ENCODE measurements at places on chromosomes 4 and X.

GRCh38 chr4:104591510-104591911 is 96.8 kb upstream of the CXXC4 start:
- no peak for DNase-seq

GRCh38 chrX:9466124-9466495 is 1.3 kb downstream of the TBL1X start:
- no peak for DNase-seq

DNA sequence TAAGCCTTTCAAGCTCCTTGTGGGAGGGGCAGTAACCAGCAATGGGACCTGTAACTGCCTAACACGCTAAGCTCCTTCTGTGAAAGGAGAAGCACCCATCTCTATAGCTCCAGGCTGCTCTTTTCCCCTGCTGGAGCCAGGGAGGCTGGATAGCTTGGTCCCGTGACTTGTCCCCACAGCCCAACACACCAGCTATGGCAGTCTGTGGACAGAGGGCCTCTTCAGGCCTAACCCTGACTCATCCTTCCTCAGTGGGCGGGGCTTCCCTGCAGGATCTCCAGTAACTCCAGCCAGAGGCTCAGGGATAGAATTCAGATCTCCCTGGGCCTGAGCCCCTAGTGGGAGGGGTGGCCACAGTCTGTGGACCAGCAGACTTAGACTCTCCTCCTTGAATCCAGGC is 1290.1 kb downstream of the PCDH7 start:
- no peak for DNase-seq

DNA sequence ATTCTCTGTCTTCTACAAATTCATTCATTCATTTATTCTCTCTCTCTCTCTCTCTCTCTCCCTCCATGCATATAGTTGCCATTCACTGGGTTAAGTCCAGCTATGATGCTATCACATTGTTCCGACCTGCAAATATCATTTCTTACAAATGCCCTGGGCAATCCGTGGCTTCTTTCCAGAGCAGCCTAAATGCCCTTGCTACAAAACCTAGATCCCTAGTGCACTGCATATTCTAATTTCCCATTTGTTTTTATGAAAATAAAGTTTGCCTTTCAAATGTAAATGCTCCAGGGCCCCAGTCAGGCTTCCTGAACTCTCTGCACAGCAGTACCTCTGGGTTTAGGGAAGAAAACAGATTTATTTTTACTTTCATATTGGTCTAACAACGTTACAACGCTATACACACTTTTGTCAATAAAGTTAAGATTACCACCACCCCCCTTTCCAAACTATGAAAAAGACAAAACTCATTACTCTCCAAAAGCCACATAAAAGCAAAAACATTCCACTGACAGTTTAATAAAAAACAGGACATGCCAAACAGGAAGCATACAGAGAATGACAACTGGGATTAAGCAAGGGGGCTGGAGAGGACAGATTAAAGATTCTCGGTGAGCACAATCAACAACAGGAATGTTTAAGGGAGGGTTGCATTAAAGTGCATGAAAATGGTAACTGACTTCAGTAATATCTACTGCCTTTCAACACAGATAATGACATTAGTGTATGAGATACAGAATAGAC is 104.3 kb downstream of the USP46 start:
- DNase-seq: no peak

GRCh38 chr4:22672944-22673343 is 19.8 kb upstream of the GBA3 start:
- DNase-seq: no peak

DNA sequence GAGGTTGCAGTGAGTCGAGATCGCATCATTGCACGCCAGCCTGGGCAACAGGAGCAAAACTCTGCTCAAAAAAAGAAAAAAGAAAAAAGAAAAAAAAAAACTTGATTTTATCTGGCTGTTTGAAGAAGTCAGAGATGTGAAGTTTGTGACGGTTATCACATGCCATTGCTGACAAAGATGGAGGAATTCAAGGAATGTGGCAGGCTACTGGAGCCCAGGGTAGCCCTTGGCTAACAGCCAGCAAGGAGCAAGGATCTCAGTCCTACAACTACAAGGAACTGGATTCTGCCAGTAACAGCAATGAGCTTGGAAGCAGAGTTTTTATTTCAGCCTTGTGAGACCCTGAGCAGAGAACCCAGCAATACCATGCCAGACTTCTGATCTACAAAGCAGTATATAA is 24.3 kb upstream of the TET2 start:
- no peak for DNase-seq

GRCh38 chr4:179817317-179817716 is 2375.1 kb upstream of the AGA start:
- no peak for DNase-seq

DNA sequence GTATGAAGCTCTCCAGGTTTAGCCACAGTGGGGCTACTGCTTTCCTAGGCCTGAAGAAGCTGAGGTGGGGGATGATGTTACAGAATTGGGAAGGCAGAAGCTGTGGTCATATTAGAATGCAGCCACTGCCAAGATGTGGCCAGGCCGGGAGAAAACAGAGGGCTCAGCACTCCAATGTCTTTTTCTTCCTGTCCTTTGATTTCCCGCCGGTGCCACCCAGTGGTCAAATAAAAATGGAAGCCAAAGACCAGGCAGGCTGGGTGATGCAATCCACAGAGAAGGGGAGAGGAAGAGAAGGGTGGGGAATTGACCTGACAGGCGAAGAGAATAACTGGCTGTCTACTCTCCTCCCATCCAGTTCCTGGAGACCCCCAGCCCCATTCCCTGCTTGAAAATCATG is 94.9 kb upstream of the SHISA3 start:
- DNase-seq: no peak

DNA sequence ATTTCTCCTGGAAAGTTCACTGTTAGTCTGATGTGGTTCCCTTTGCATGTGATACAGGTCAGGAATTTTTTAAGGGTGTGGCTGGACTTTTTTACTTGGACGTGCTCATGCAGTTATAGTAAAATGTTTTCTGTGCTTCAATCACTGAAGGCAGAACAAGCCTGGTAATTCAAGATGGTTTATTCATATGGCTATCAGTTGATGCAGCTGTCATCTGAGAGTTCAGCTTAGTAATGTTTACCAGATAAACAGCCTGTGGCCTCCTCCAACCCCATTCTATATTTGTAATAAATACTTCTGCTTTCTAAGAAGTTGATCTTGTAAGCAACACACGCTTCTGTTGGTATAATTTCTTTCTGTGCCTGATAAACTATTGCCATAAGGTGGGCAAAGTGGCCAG is 2105.9 kb downstream of the ARAP2 start:
- no peak for DNase-seq

DNA sequence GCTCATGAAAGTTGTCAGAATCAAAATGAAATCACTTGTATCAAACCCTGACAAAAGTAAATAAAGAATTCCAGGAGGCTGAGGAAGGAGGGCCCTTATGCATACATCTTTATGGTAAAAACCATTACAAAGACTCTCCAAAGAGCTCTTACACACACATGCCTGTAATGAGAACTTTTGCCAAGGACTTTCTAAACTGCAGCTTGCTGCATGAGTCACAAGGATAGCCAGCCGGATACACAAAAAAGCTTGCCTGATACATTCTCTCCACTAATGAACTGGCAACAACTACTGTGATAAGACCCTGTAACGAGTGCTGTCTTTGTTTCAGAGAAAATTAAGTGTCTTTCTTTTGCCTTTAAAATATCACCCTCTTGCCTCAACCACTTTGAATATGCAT is 618.1 kb downstream of the PPP4R3C start:
- no peak for DNase-seq

DNA sequence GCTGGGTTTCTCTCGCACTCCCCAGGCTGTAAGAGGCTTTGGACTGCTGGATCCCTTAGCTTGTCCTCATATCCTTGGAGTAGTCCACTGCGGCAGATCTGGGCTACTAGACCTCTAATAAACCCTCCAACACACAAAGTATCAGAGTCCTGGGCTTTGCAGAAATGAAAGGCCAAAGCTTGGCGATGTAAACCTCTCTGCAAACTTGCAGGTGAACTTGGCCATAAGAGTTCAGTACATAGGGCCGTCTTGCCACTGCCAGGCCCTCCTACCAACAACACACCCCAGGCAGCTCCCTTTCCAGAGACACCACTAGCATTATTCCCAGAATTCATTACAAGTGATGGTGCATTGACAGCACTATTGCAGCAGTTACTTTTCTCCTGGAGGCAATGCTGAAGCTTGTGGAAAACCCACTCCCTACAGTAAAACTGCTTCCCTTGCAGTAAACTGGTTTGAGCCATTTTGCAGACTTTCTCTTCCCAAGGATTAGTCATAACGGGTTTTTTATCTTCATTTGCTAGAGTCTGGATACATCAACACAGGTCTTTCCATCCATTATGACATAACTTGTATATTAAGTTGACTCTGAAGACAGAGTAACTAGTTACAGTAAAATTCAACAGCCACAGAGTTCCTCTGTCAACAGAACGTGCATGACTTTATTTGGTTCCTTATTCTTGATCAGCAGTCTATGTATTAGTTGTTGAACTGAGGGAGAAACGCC is 2.4 kb downstream of the ANKRD50 start:
- no peak for DNase-seq

DNA sequence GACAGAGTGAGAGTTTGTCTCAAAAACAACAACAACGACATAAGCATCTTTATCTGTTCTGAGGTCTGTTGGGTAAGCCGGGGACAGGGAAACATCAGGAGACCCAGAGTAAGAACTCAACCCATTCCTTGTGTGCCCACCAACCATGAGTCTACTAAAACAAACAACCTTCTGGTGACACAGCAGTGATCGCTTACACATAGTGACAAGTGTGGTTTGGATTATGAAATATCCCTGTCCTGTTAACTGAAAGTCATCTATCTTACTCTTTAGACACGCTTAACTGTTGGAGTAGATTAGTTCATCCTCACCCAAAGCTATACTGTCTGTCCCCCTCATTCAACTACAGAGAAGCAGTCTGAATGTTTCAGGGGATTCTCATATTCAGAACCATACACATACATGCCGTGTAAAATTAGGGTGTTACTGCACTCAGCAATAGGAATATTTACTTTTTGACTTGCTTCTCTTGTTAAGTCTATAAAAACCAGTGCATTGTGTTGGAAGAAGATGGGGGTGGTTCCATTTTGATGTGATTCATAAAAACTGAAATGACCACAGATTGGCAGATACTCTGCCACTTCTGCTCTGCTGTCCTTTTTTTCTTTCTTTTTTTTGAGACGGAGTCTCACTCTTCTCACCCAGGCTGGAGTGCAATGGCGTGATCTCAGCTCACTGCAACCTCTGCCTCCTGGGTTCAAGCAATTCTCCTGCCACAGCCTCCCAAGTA is 27.4 kb downstream of the PHKA2 start:
- no peak for DNase-seq

- DNase-seq: no peak
Measured at GRCh38 chr4:102580463-102580842, 79.3 kb downstream of the NFKB1 start.

DNA sequence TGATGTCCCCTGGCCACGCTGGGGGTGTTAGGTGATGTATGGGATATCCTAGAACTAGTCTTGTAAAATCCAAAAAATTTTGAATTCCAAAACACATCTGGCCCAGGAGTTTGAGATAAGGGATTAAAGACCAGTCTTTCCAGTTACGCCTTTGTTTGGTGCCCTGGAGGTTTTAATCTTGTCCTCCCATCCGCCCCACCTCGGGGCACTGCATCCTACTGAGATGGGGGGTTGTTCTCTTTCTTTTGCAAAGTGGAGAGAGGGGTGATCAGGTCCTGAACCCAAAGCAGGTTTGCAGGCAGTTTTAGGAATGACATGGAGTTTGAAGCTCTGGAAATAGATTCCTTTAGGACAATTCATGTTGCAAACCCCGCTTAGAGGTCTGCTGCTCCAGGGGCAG is 1.8 kb downstream of the SUV39H1 start:
- no peak for DNase-seq

DNA sequence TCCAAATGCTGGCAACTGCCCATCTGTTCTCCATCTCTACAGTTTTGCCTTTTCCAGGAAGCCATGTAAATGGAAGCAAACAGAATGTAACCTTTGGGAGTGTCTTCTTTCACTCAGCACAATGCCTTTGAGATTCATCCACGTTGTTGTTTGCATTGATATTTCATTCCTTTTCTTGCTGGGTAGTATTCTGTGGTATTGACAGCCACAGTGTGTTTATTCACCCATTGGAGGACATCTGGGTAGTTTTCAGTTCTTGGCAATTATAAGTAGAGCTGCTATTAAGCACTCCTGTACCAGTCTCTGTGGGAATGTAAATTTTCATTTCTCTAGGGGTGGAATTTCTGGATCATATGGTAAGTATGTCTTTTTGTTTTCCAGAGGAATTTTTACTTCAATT is 194.3 kb upstream of the RPS6KA3 start:
- DNase-seq: no peak

- peak; percentile 10 for DNase-seq
Measured at GRCh38 chr4:107931775-107932321, 499 bp downstream of the CYP2U1 start.

DNA sequence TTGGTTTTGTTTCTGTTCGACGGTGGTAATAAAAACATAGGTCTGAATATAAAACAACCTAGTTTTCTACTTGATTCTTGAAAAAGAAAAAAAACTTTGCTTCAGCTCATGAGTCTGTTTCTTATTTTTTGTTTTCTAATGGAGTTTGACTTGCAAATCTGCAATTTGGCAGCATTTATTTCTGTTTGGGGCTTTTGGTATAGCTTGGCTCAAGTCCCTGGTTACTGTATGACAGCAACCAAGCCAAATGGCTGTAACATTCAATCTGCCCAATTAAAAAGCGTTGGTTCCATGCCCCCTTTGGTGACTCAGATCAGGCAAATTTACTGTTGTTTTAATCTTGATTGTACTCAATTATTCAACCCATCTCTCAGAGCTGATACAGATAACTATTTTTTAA is 263.4 kb downstream of the GRIA3 start:
- DNase-seq: no peak

DNA sequence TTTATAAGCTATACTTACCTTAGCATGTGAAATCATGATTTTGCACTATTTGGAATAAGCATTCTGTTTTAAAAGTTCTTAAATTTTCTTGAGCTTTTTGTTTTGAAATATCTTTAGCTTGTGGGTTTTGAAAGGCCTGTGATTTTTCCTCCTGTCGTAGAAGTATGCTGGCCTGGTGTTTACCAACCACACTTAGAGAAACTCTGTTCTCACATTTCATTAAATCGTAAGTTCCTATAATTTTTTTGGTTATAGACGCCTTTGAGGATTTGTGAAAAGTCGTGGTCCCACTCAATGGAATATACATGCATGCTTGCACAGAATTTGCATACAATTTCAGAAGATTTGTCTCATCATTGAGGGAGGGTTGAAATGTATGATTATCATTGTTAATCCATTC is 63.6 kb downstream of the PDLIM5 start:
- DNase-seq: no peak

- DNase-seq: no peak
Measured at GRCh38 chr4:157423526-157424020, 203.0 kb downstream of the GRIA2 start.

Data from activated CD4-positive, alpha-beta T cell treated with anti-CD3 and anti-CD28 coated beads for 24 hours (primary cell).